Stimulated activated CD4-positive, alpha-beta T cell treated with anti-CD3 and anti-CD28 coated beads, Interleukin-1b, Interleukin-23, amount 100 ng/mL, for 1 hour (primary cell): ENCODE measurements at places on chromosomes 13 and 19.
A peak's percentile ranks its signal among the peaks of the same experiment; 100 is the strongest.

GRCh38 chr19:12126707-12127106 is 13.4 kb downstream of the ZNF20 start:
- DNase-seq = no peak

- no peak for DNase-seq
Measured at GRCh38 chr13:79141082-79141481, 265.0 kb downstream of the RBM26 start.

GRCh38 chr19:7444042-7444441 is 44.8 kb downstream of the PEX11G start:
- DNase-seq = no peak

DNA sequence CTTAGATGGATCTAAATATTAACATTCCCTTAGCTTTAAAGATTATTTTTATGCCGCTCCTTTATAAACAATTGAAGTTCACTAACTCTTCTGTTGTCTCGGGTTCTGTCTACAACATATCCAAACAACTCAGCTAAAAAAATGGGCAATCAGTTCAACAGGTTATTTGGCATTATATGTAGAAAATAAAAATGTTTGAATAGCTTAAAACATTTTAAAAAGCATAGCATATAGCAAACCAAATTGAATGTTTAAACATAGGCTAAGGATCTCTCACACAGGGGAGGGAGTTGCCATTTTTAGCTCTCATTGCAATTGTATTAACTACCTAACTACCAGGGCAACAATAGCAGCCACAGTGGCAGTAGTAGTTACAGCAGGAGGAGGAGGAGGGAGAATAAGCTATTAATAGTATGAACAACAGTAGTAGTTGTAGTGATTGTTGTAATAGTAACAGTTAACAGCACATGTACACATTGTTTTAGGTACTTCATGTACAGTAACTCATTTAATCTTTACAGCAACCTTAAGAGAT is 404.2 kb downstream of the KCNRG start:
- DNase-seq = no peak

DNA sequence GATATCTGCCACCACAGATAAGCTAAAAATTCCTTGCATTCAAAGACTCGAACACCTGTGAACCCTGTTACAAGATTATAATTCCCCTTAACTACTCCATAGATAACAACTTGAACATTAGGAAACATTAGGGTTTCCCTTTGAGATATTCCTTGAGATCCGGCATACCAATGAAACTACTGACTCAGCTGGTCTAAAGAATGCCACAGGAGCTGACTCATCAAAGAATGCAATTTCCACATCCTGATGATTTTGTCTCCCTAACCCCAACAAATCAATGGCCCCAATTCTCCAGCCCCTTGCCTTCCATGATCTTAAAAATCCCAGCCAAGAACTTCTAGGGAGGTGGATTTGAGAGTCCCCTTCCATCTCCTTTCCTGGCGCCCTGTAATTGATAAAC is 35.6 kb upstream of the ZNF599 start:
- DNase-seq = no peak

GRCh38 chr19:38383184-38383583 is 4.7 kb downstream of the GGN start:
- DNase-seq = no peak

DNA sequence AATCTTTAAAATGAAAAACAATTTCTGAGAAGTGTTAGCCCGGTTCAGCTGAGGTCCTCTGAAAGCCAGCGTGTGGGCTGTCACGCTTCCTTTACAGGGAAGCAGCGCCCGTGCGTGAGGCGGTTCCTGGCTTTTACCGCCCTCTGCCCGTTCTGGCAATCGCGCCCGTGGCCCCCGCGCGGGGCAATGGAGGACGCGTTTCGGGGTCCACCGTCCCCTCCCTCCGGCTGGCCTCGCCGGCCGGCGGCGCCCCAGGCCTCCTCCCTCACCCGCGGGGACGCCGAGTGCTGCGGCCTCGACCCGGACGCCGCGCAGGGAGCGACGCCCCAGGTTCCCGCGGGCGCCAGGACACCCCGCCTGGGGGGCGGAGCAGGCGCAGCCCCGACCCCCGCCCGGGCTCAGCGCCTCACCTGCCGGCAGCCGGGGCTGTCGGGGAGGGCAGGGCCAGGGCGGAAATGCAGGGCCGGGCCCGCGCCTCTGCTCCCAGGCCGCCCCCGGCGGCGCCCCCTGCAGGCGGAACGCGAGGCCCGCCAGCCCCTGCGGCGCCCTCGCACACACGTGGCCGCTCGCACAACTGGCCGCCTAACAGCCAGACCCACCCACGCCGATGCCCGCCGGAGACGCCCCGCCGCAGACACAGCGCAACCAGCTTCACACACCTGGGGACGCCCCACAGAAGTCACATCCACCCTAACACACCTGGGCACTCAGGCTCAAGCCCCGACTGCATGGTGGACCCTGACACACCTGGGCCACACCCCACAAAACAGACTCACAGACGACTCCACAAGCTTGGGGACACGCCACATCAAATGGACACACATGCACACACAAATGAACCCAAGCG is at the start of gene GGACT:
Gene GGACT, minus strand, starts transcription at position 459 of the 847 bp plus-strand sequence. CDS start 56,198 bp downstream, outside the sequence.
- peak; percentile 69 for DNase-seq

GRCh38 chr13:47126432-47126831 is 229.6 kb upstream of the HTR2A start:
- DNase-seq = no peak

DNA sequence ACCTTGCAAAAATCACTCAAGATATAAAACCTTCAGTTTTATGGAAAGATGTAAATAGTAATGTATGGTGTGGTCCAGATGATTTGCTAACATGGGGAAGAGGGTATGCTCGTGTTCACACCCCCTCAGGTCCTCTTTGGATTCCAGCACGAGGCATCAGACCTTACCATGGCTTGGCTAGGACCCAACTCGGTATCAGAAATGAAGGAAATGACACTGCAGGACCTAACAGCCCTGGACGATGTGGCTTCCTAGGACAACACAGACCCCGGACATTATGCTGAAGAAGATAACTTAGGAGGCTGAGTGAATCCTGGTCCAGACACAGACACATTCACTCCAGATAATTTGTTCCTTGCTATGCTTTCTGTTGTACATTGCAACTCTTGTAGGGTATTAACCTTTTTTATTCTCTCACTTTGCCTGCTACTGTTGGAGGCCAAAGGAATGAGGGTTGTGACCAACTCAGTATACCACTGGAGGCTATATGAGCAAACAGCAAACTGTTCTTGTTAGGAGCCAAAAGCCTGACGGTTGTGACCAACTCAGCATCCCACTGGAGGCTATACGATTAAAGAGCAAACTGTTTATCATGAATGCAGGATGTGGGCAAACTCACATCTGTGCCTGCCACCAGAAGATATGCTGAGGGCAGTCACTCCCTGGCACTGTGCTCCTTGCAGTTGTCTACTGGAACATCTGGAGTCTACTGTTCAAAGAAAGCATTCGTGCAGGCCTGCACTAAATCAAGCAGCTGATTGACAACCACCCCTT is 121.7 kb downstream of the ZNF429 start:
- no peak for DNase-seq

DNA sequence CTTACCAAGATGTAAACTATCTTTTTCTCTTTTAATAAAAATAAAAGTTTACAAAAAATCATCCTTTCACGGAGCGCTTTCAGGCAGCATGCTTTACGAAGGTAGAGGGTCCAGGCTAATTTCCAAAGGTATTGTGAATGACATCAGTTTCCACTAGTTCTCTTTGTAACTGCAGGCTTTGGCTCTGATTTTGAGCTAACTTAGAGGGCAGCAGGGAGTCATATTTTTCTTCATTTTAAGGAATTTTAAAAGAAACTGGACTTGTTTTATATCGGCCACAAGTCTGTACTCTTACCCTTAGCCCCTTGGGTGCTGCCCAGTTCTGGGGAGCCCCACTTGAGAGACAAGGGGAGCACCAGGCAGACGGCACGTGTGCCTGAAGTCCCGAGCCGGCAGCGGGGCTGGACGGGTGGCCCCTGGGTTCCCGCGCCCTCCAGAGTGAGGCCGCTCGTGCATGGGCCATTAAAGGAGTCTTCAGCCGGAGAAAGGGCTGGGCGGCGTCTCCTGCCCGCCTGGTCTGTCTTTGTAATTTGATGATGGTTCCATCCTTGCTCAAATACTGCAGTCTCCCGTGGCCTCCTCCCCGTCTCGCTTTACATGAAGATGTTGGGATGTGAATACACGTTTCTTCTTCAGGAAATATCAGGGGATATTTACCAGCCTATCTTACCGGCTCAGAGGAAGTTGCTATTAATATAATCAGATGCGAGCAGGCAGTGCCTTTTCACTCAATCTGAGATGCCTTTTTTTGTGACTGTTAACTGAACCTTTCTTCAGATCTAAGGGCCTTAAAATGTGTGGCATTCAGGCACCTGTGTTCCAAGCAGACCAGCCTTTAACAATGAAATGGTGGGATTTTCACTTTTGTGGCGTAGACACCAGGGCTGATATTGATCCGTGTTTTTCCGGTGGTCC is 67.4 kb downstream of the GGACT start:
- DNase-seq = no peak

DNA sequence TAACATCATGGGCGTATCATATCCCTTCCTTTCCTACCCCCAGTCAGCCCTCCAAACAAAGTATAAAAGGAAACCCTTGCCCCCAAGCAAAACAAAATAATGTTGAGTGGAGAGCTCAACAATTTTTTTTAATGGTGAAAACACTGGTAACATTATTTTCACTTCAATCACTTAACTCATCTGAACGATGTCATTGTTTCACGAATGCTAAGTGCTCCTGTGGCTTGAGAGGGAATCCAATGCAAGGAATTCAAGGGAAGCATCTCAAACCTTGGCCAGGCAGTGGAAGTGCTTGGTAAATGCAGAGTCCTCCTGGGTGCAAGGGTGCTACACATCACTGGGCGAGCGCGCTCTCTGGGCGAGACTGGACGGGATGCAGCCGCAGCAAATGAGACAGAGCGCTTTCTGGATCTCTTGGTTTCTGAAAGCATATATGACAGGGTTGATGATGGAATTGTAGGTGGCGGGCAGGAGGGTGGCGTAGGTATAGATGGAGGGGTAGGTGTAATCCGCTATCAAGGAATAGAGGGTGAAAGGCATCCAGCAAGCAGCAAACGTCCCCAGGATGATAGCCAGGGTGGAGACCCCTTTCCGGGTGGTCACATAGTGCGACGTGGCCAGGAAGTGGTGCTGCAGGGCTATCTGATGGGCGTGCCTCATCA is 2.0 kb downstream of the GPR12 start:
- DNase-seq = no peak

- no peak for DNase-seq
Measured at GRCh38 chr13:83295686-83296085, 586.6 kb downstream of the SLITRK1 start.

GRCh38 chr13:32752311-32752710 is 166.1 kb downstream of the PDS5B start:
- no peak for DNase-seq

DNA sequence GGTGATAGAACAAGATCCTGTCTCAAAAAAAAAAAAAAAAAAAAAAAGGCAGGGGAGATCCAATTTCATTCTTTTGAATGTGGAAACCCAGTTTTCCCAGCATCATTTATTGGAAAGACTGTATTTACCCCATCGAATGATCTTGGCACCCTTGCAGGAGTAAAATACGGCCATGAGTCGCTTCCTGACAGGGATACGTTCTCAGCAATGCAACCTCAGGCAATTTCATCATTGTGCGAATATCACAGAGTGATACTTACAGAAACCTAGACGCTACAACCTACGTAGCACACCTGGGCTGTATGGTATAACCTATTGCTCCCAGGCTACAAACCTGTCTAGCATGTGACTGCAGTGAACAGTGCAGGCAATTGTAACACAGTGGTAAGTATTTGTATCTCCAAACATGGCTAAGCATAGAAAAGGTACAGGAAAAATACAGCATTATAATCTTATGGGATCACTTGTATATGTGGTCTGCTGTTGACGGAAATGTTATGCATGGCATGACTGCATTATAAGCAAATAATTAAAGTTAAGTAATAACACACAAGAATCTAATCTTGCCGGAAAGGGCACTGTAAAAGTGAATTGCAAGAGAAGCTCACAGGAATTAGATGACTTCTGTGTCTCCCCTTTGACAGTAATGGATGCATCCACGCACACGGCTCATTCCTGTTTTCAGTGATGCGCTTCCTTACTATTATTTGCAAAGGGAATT is 24.1 kb downstream of the RFX2 start:
- DNase-seq = no peak

DNA sequence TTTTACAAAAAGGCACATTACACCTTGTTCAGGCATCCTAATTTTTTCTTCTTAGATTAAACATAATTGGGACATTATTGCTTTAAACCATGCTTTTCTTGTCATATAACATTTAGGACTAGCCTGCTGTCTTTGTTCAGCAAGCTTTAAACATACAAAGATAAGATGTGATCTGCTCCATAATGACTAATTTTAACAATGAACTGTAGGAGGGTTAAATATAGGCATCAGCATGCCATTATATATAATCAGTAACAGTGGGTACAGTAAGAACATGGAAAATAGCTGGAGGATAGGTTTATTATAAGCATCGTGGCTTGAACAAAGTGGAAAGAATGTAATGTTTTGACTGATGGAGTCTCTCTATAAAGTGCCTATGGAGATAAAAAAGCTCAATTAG is 661.7 kb downstream of the SLITRK6 start:
- no peak for DNase-seq

DNA sequence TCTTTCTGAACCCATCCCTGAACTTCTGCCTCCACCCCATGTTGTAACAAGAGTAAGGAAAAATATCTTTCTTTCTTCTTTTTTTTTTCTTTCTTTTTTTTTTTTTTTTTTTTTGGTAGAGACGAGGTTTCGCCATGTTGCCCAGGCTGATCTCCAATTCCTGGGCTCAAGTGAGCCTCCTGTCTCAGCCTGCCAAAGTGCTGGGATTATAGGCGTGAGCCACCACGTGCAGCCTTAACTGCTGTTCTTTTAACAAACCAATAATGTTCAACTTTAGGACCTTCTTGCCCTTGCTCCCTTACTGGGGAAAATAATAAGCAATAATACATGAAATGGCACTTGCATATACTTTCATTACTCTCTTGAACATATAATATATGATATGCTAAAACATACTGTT is 19.6 kb downstream of the GPR183 start:
- no peak for DNase-seq

- no peak for DNase-seq
Measured at GRCh38 chr13:50787316-50788195, 55.9 kb downstream of the DLEU7 start.

DNA sequence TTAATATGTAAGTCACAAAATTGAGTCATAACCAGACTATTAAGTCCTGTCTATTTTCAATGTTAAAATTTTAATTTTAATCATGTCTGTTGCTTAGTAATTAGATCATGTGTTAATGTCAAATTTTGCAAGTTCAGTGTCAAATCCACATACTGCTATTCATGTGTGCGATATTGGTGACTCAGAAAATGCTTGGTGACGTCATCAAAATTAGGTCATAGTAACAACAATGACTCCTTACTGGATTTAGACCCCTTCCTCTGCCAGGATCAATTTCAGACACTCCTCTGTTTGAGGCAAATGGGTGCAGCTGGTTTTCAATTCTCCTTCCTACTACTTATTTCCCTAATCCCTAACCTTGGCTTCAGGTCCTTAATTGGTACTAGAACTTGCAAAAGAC is 1394.3 kb upstream of the SLC10A2 start:
- DNase-seq = no peak

GRCh38 chr13:25659091-25659795 is 287.5 kb downstream of the ATP8A2 start:
- DNase-seq = no peak
